NT2/D1 (cell line): ENCODE measurements at places on chromosomes 4 and X.

GRCh38 chrX:135951291-135951690 is 22.5 kb downstream of the MMGT1 start:
- DNase-seq: no peak

DNA sequence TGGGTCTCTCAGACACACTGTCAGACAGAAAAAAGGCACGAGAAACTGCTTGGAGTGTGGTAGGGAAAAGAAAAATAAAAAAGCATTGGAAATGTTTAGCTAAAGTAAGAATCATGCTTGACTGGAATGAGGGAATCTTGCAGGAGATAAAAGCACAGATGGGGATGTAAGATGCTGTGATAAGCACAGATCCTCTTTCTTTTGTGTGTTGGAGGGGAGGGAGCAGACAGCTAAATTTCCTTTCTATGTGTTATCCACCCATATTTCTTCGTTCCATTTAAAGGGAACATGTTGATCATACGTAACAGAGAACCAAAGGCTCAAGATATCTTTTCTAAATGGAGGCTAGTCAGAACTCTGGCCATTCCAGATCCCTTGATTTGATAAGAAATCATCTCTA is 614.0 kb upstream of the LCORL start:
- DNase-seq: no peak

GRCh38 chr4:185726931-185727330 is 85.1 kb downstream of the SORBS2 start:
- no peak for DNase-seq

DNA sequence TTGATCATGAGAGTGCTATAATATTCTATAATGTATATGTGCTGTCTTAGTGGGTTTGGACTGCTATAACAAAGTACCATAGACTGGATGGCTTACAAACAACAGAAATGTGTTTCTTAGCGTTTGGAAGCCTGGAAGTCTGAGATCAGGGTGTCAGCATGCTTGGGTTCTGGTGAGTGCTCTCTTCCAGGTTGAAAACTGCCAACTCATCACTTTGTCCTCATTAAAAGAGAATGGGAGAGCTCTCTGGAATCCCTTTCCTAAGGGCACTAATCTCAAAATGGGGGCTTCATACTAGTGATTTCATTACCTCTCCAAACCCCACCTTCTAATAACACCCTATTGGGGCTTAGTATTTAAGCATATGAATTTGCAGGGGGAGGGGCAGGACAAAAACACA is 33.5 kb upstream of the KCNIP4 start:
- DNase-seq: no peak

DNA sequence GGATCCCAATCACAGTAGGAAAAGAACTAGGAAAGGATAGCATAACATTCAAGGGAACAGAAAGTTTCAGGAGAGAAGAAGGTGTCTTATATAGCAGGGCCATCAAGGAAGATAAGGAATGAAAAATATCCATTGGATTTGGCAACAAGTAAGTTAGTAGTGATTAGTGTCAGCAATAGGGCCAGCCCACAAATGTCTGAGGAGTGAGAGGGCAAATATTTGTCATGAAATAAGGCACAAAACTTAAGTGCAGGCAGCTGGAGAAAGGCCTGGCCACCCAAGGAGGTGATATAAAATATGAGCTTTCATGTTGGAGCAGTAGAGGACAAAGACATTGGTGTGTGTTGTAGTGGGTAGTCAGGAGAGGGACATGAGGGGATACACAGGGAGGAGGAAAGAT is 132.1 kb downstream of the COL4A6 start:
- DNase-seq: no peak

GRCh38 chr4:73621357-73621756 is 1.1 kb upstream of the RASSF6 start:
- DNase-seq: no peak

GRCh38 chrX:68665502-68665901 is 18.0 kb downstream of the STARD8 start:
- no peak for DNase-seq

- DNase-seq: peak; percentile 38
These were observed 395 bp downstream of the RAB28 start for GRCh38 chr4:13483768-13484121.

- DNase-seq: no peak
These were observed 372.2 kb downstream of the ADAM29 start for GRCh38 chr4:175290401-175290800.

GRCh38 chrX:110087485-110088356 is 84.8 kb downstream of the TMEM164 start:
- no peak for DNase-seq

DNA sequence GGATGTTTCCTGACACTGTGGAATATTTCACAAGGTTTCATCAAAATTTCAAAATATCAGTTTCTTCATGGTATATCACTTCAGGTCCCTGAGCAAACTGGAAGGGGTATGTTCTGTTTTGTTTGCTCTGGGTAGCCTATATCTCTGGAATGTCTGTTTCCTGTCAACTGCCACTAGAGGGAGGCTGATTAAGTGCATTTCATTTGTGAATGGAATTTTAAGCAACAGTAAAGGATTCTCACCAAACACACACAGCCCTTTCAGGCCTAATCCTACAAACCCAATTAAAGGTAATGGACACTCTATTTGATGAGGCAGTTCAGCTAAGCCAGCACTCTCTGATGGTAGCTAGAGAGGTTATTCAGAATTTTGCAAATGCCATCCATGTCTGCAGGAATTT is 307.1 kb downstream of the TEX13A start:
- peak; percentile 6 for DNase-seq

- no peak for DNase-seq
These were observed 35.7 kb downstream of the DIPK2B start for GRCh38 chrX:45164995-45165394.

DNA sequence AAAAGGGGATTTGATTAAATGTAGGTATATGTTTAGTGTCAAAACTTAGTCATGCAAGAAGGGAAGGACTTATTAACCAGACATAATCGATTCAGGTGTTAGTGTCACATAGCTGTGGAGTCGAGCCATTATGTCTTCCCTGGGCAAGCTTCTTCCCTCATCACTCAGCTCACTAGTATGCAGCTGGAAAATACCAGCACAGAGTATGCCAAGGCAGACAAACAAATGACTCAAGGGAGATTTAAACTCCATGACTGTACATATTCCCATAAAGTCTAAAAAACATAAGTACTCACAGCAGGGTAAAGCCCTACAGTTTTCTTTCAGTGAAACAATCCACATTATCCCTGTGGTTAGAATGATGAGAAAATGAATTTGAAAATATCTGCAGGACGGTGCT is 304.5 kb downstream of the CBLL2 start:
- no peak for DNase-seq

- no peak for DNase-seq
These were observed 13.6 kb downstream of the SMIM20 start for GRCh38 chr4:25927361-25928195.

- DNase-seq: no peak
These were observed 124.4 kb downstream of the RELL1 start for GRCh38 chr4:37561803-37562207.

DNA sequence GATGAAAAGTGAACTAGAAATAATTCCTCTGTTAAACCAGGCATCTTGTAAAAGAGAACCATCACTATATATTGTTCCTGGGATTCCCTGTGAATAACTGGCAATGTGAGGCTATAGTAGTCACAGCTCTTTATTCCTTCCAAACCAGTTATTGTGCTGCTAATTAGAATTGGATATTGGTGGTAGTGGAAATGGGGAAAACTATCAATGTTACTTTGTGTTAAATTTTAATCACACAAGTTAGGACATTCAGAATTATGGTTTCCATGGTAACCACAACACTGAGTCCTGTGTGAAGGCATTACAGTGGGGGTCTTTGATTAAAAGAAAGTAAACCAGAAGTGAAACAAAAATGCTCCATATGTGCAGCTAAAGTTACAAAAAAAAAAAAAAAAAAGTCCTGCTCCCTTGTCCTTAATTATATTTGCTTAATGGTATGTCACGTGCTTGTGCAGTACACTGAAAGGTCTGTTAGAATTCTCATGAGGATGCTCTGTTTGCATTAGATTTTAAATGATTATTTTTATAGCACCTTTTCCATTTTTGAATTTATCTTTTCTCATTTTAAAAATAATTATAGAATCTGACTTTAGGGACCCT is 200.4 kb downstream of the ADGRL3 start:
- DNase-seq: no peak

GRCh38 chr4:61985426-61985825 is 785.3 kb downstream of the ADGRL3 start:
- no peak for DNase-seq

DNA sequence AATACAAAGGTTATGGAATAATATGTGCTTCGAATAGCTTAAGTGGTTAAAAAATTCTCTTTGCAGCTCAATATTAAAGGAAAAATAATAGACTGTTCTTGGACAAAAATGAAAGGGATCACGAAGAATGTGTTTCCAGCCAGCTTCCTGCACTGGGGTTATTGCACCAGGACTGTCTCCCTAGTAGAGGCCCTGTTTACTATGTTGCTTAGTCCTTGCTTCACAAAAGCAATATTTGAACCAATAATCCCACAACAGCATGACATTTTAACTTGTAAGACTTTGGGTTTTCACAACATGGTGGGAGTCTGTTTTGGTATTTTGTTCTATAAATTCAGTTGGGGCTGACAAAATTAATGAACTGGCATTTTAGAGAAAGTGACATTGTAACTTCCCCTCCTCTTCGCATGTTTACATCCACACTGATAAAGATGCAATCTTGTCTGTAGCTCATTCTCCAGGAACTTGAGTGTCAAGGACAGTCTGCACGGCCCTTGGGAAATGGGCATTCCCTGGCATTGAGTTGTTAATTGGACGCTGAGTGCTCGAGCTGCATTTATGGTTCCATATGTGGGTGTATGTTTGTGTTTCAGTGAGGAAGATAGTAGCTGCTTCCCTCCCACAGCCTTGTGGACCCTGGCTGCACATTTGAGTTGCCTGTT is 39.0 kb downstream of the SHROOM2 start:
- DNase-seq: no peak

- no peak for DNase-seq
These were observed 112.9 kb downstream of the AMMECR1 start for GRCh38 chrX:110204986-110205385.
